ENCODE measurements at places on chromosomes 7 and 10.

DNA sequence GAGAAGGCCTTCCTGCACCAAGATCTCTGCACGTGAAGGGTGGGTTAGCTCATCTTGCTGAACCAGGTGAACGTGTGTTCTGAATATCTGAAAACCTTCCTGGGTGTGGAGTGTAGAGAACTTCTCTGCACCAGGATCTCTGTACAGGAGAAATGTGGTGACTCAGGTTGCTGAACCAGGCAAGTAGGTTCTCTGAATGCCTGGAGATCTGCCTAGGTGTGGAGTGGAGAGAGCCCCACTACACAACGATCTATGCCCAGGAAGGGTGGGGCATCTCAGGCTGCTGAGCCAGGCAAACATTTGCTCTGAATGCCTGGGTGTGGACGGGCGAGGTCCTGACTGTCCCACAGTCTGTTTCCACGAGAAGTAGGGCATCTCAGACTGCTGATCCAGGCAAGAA is 1002.3 kb upstream of the KCND2 start:
- no peak for DNase-seq

- peak; percentile 59 for DNase-seq
These were observed 58.2 kb upstream of the CAMK2B start for GRCh38 chr7:44383566-44383965.

DNA sequence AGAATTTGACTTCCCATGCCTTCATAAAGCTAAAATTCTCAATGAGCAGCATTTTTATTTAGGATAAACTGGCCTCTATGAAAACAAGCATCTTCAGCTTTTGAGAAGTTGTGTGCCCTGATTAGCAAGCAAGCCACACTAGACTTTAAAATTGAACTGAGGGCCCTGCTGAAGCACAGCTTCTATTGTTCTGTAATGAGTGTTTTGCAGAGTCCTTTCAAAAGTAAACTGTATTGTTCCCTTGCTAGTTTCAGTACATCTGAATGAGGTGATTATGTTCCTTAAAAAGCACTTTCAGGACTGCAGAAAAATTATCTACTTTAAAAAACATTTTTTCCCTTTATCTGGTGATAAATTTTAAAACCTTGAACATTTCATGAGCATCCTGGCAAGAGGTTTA is 113.3 kb upstream of the PRPS1L1 start:
- no peak for DNase-seq

DNA sequence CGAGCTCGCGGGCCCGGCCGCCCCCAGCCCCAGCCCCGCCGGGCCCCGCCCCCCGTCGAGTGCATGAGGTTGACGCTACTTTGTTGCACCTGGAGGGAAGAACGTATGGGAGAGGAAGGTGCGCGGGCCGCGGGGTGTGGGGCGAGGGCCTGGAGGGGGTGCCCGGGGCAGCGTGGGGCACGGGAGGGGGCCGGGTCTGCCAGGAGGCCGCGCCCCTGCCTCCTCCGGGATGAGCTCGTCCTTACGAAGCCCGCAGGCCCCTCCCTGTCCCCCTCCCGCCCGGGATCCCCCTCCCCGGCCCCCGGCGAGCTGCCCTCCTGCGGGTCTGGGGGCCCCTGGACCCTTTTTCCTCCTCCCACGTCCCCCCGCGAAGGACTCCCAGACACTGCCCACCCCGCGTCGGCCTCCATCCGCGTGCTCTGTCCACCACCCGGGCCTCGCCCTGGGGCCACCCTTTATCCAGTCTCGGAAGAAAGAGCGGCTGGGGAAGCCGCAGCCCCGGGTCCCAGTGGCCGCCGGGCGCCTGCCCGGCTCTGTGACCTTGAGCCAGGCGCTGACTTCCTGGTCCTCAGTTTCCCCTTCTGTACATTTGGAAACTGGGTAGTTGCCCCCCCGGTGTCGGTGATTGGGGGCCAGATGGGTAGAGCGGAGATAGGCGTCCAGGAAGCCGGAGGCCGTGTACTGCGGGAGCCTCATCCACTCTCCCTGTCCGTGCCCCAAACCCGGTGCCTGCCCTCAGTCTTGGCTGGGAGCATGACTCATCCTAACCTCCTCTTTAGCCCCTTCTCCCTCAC is 521 bp downstream of the LIMK1 start:
- DNase-seq: no peak

- no peak for DNase-seq
These were observed 478.1 kb downstream of the PTPRN2 start for GRCh38 chr7:158109364-158110033.

DNA sequence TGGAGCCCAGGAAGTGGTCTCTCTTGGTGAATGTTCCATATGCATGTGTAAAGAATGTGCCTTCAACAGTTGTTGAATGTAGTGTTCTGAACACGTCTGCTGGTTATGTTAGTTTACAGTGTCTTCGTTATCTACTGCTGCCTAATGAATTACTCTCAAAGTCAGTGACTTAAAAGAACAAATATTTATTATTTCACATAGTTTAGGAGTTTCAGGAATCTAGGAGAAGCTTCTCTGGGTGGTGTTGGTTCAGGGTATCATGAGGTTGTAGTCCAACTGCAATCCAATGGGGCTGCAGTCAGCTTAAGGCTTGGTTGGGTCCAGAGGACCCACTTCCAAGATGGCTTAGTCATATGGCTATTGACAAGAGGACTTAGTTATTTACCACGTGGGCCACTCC is 36.6 kb upstream of the IGFBP3 start:
- DNase-seq: no peak

DNA sequence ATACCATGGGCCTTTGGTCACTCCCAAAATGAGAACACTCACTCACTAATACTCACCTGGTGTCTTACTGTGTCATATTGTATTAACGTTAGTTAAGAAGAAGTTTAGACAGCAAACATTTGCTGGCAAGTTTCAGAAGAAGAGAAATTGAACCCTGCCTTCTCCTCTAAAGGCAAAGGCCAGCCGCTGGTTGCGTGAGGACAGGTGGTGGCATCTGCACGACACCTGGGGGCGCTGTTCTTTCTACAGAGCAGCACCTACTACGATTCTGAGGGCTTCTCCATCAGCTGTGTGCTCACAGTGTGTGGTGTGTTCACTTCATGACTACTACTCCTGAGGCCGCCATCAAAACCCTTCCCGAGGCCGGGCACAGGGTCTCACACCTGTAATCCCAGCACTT is 17.9 kb upstream of the CLEC2L start:
- no peak for DNase-seq

DNA sequence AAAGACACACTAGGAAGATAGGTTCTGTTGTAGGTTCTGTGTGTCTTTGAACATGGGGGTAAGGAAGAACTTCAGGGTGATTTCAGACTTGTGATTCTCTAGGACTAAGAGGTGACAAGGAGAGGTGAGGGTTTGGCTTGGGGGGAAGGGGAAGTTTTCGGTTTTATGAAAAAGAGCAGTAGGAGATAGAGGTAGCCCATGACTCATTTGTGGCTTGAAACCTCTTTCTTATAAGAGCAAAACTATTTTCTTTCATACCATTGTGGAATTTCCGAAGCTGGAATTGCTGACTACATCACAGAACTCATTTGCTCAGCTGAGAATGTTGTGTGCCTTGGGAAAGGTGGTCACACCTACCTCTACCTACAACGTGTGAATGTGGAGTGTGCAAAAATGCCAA is 39.6 kb upstream of the IKZF1 start:
- DNase-seq: no peak

- DNase-seq: no peak
These were observed 118.1 kb upstream of the PHF14 start for GRCh38 chr7:10855583-10855982.

DNA sequence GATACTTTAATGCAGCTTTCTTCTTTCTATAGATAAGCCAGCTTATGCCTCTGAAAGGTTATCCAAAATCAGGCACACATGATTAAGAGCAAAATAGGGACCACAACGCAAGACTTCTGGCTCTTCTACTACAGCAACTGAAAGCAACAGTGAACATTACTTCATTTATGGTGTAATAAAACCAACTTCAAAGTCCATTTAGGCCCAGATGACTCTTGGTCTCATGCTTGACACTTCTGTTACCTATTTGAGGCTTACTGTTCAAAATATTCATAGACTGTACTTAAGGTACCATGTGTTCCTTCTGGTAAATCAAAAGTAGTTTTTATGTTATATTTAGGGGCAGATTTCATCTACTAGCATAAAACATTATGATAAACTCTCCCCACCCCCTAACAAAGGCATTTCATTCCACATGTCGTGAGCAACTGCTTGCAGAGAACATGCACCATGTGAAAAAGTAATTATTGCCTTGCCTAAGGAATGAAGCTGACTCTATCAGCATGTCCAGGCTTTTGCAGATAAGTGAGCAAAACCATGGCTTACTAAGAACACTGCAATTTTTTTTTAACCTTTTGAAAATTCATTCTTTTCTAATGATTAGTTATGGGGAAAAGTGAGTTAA is 154.9 kb upstream of the ITGB1 start:
- no peak for DNase-seq

DNA sequence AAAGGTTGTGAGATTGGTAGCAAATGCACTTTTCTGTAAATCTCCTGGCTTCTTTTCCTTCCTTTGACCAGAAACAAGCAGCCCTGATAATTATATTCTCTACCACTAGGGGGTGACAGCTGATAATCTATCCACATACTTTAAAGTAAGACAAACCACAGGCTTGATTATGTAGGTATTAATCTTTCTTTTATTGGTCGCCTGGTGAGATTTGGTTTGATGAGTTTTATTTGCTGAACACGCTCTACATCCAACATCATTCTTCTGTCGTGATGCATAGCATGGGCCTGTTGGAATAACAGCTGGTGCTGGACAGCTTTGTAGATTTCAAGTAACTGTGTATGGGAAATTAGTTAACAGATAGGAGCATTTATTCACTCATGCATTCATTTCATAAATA is 63.5 kb downstream of the ZNF365 start:
- peak; percentile 30 for DNase-seq

DNA sequence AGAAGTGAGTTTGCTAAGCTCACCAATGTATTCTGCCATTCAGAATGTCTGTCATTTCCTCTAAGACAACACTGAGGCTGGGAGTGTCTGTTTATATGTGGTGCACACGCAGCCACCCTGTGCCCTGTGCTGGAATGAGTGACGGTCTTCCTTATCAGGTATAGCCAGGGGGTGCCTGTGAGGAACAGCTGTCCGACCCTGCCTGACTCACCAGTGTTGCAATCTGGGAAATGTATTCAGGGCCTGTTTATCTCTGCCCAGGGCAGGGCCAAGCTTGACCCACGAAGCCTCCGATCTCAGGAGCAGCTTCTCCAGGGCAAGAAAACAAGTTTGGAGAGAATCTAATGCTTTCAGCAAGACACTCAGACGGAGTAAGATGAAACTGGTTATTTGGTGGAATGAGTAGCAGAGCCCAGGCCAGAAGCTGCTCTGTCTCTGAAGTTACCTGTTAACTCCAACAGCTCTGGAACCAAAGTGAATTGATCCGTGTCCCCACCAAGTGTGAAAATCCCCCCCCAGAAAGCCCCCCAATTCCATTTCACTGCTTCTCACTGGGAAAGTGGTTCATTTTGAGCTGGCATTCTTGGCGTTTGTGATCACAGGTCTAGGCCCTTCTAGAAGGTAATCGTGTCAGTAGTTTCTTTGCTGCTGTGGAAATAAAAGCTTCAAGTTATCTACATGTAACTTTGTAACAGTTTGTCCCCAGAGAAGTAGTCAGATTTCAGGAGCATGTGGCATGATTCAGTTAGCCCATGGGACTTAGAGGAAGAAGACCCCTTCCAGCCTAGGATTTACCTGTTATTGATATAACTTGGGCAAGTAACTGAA is 6.1 kb upstream of the UBE2H start:
- peak; percentile 94 for DNase-seq

- DNase-seq: no peak
These were observed at the start of gene GIMAP5 for GRCh38 chr7:150737265-150738055. Gene GIMAP5 (plus strand): TSS chr7:150737418. CDS start chr7:150740885, 3,467 bp downstream.

DNA sequence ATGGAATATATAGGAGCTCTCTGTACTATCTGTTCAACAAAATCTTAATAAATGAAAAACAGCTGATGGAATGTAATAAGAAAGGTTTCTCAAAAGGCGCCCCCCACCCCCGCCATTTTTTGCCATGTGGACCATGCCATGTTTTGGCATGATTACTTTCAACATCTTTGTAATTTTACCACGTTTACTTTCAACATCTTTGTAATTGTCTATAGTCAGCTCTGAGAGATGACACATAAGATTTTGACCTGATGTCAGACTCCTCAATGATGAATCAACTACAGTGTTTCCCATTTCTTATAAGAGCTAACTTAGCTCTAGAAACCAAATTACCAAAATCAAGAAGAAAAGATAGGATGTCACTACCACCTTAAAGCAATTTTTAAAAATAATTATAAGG is 144.9 kb upstream of the AHR start:
- DNase-seq: no peak

DNA sequence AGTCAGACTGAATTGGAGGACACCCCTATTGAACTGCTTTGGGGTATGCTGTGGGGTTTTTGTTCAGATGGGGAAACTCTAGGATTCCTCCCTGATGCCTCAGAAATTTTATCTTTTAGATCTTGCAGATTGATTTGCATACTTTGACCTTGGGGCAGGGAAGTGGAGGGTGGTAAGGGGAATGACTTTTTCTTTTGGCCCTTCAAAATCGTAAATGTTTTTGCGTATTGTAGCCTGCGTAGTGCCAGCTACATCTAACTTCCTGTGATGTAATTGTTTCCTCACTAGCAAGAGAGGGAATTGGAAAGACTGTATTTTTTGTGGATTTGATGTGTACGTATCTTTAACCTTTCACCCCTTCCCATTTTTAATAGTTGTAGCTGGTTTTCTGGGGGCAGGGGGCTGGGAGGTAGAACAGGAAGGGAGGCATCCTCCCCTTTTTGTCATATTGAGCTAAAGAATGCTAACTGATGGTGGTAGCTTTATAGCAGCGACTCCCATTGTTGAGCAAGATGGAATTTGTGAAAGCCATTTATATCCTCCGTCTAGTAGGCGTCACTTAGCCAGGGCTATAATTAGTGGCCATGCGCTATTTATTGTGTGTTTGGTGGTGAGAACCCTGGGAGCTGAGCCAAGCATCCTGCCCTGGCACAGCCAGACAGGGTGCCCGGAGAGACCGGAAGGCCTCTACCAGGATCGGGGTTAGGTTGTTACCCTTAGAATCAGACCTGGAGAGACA is 11.3 kb downstream of the DUSP5 start:
- no peak for DNase-seq

DNA sequence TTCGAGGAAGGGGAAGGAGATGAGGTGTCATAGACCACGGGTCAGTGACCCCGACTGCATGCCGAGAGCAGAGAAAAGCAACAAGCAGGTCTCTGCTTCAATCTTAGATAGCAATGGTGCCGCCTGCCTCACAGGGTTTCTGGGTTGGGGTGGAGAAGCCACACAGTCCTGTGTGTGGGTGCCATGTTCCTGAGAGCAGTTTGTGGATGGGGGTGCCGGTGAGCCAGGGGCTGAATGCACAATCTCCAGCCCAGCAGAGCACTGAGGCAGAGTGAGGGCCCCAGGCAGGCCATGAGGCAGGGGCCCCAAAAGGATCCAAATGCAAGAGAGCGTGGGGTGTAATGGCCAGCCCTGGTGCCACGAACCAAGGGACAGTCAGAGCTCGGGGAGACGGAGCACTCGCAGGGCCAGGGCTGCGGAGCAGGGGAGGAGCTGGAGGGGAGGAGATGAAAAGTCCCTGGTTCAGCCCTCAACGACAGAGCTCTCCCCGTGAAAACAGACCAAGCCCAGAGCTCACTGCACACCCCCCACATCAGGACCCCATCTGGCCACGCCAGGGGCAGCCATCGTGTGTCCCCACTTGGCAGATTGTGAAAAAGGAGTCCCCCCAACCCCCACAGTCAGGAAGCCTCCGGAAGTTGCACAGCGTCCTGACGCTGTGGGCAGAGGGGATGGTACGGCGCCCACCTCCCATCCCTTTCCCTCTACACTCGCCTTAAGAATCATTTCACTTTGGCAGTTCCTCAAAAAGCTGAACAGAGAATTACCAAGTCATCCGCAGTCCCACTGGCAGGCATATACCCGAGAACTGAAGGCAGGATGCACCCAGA is 19.9 kb downstream of the WDR86 start:
- DNase-seq: no peak

GRCh38 chr10:1059902-1060301 is 3.7 kb downstream of the WDR37 start:
- DNase-seq: no peak

Measured in pulmonary artery endothelial cell (primary cell).